ENCODE measurements at places on chromosomes 2 and 18.

GRCh38 chr2:183244300-183244844 is 120.1 kb downstream of the NUP35 start:
- H3K4me3 ChIP-seq = no peak overlapping the region
- H3K27ac ChIP-seq = no peak overlapping the region
- no peaks in the 10 kb centered on the region for H3K4me1 ChIP-seq

GRCh38 chr2:73078457-73079411 is 7.2 kb upstream of the SFXN5 start:
- no peak overlapping the region for H3K27ac ChIP-seq
- H3K27me3 ChIP-seq = no peaks in the 10 kb centered on the region
- no peak for DNase-seq
- peaks cover 52% of the 10 kb centered on the region for H3K4me1 ChIP-seq
- H3K4me3 ChIP-seq = no peak overlapping the region

- peaks cover 38% of the 10 kb centered on the region for H3K4me1 ChIP-seq
- no peak overlapping the region for H3K27ac ChIP-seq
- no peak for DNase-seq
- no peak overlapping the region for H3K4me3 ChIP-seq
These were observed 30.5 kb downstream of the HPCAL1 start for GRCh38 chr2:10333247-10333613.

DNA sequence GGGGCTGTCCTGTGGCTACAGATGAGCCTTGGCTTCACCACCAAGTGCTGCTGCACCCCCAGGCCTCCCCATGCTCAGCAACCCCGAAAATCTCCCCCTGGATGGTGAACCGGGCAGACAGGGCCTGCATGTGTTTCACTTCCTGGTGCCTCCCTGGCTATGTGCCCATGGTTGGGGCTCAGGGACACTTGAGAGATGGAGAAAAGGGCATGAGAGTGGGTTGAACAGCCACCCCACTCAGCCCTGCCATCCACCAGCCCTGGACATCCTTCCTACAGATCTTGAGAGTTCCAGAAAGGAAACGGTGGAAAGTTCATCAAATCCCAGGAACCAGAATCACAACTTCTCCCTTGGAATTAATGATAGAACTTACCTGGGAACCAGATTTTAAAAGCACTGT is 74.7 kb upstream of the TEX51 start:
- peaks cover 3% of the 10 kb centered on the region for H3K27me3 ChIP-seq
- H3K4me3 ChIP-seq = no peak overlapping the region
- H3K4me1 ChIP-seq = peaks cover 3% of the 10 kb centered on the region
- H3K36me3 ChIP-seq = no peaks in the 10 kb centered on the region

GRCh38 chr2:171069286-171069956 is 91.3 kb downstream of the TLK1 start:
- DNase-seq = no peak
- no peak overlapping the region for H3K27ac ChIP-seq
- H3K36me3 ChIP-seq = peaks cover 12% of the 10 kb centered on the region

GRCh38 chr2:201149064-201149820 is 33.3 kb downstream of the CFLAR start:
- H3K27ac ChIP-seq = peak overlapping the region; percentile 98
- H3K4me1 ChIP-seq = peaks cover 10% of the 10 kb centered on the region
- DNase-seq = peak; percentile 91

GRCh38 chr2:230871361-230872150 is 6.8 kb downstream of the ITM2C start:
- H3K36me3 ChIP-seq = no peaks in the 10 kb centered on the region
- H3K27me3 ChIP-seq = no peaks in the 10 kb centered on the region
- H3K4me1 ChIP-seq = peaks cover 68% of the 10 kb centered on the region
- H3K4me3 ChIP-seq = no peak overlapping the region
- DNase-seq = no peak

DNA sequence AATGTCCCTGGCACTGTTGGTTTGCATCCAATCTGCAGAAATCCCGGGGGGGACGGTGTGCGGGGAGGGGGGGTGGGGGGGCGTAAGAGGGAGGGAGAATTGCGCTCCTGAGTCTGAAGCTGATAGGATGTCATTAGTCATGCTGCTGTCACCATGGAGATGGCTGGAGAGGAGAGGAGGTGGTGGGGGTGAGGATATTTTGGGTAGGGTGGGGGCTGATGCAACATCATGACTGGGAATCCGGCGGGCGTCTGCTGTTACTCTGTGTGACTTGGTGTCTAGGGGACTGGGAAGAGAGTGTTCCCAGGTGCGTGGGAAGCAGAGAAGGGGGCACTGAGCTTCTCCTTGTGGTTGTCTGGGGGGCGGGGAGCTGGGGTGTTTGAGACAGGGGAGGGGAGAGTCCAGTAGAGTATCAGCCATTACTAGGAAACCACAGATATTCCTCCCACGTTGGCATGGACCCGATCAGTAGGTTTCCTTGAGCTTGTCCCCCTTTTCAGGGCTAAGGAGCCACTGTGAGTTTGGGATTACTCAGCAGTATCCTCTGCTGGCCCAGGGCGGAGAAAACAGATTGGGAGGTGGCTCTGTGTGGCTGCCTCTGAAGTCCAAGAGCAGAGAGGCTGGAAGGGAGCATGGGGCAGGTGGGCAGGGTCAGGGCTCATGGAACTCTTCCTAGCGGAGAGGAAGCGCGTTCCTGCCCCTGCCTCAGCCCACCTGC is 18.9 kb downstream of the TET3 start:
- DNase-seq = peak; percentile 59
- peaks cover 17% of the 10 kb centered on the region for H3K36me3 ChIP-seq
- H3K4me1 ChIP-seq = peaks cover 39% of the 10 kb centered on the region
- H3K27ac ChIP-seq = no peak overlapping the region

DNA sequence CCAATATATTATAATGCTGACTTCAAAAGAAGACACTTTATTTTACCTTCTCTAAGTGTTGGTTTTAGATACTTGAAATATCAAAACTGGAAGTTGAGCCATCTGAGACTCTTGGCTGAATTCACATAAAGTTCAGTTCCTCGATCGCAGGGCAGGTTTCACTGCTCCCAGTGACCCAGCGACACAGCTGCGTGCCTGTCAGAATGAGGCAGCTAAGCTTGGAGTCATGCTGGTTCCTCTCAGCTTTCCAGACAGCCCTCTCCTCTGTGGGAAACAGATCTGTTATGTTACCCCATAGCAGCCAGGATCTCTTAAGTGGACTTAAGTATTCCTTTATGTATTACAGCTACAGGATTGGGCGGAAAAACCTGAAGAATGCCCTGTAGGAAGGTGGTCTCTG is 142.8 kb upstream of the ALPP start:
- H3K27me3 ChIP-seq = no peaks in the 10 kb centered on the region
- no peak overlapping the region for H3K4me3 ChIP-seq
- DNase-seq = peak; percentile 31
- H3K36me3 ChIP-seq = peaks cover 10% of the 10 kb centered on the region
- peaks cover 2% of the 10 kb centered on the region for H3K4me1 ChIP-seq

GRCh38 chr2:20052229-20052851 is 912 bp upstream of the LAPTM4A start:
- peak; percentile 62 for DNase-seq
- H3K4me3 ChIP-seq = no peak overlapping the region
- no peaks in the 10 kb centered on the region for H3K27me3 ChIP-seq
- peaks cover 3% of the 10 kb centered on the region for H3K4me1 ChIP-seq

- H3K27ac ChIP-seq = no peak overlapping the region
- DNase-seq = no peak
- H3K36me3 ChIP-seq = no peaks in the 10 kb centered on the region
- H3K27me3 ChIP-seq = no peaks in the 10 kb centered on the region
These were observed 162.1 kb upstream of the NOL4 start for GRCh38 chr18:34386803-34387202.

Measured in mesenchymal stem cell (in vitro differentiated cells and primary cell).